ENCODE measurements at places on chromosomes 12 and 14. TPM values are rescaled to one million over a fixed set of nuclear protein-coding genes. Genes with fewer than 3 reads are reported as not detected.

The KRT77 gene
- not detected for total RNA-seq

The GLIPR1L2 gene
- 1.5 TPM for total RNA-seq

The INSM2 gene
- 0.23 TPM for total RNA-seq

DNA sequence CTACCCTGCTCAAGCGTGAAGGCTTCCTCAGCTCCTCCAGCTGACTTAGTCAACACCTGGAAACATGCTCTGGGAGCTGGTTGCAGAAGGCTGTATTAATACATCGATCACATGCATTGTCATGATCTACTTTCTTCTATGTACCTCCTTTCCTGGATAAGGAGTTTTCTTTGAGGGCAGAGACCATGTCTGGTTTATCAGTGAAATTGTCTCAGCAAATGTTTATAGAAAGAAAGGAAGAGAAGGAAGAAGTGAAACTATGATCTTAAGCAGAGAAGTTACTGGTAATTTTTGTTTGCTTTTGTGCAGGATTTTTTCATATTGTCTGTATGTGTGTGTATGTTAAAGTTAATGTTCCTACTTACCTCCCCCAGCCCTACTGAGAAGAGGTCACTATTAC lies 4.5 kb downstream of the DYRK4 start:
- no peak for ATAC-seq

DNA sequence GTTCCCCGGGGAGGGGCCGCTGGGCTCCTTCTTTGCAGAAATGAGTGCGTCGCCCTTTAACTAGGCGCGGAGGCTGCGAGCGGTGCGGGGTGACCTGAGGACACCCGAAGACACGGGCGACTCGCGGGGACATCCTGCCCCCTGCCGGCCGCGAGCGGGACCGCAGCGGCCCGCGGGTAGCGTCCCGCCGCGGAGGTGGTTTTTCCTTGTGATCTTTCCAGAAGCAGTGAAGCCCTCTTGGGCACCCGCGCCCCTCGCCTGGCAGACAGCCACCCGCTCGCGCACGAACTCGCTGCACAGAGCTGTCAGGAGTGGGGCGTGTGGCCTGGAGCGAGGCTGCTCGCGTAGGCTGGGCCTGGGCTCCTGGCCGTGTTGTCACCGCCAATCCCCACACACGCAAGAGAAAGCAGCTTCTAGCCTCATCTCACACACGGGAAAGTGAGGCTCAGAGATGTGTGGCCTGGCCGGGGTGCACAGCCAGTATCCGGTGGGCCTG lies 67.2 kb downstream of the DIO3 start:
- peak; percentile 84 for ATAC-seq

Data from gastroesophageal sphincter (tissue), 4 donors.